ENCODE measurements at places on chromosomes 13 and 19. TPM values are rescaled to one million over a fixed set of nuclear protein-coding genes. Genes with fewer than 3 reads are reported as not detected.

DNA sequence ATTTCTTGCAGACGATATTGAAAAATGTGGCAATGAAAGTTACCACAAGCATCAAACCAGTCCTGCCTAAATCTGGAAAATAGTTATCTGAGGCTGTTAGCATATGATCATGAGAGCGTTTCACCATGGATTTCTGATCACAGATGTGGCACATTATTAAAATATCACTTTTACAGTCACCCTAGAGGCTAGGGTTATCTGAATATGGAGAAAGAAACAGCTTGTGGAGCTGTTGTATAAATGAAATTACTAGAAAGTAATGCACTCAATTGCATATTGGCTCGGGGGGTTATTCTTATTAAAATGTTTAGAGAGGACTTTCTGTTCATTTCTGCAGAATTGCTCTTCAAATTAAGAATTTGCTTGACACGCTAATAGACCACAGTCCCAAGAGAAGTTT is 35.6 kb downstream of the ALOX5AP start:
- H3K36me3 ChIP-seq: no peaks in the 10 kb centered on the region
- no peaks in the 10 kb centered on the region for H3K4me1 ChIP-seq
- no peaks in the 10 kb centered on the region for H3K27me3 ChIP-seq
- no peak overlapping the region for H3K27ac ChIP-seq
- no peak for DNase-seq
- no peak overlapping the region for H3K4me3 ChIP-seq

Gene GAPDHS
- total RNA-seq: not detected

- no peak overlapping the region for H3K4me3 ChIP-seq
- H3K27me3 ChIP-seq: no peaks in the 10 kb centered on the region
- no peaks in the 10 kb centered on the region for H3K36me3 ChIP-seq
- H3K4me1 ChIP-seq: no peaks in the 10 kb centered on the region
- DNase-seq: no peak
- H3K27ac ChIP-seq: no peak overlapping the region
These were observed 56.5 kb downstream of the TDRD3 start for GRCh38 chr13:60453490-60453889.

Gene PSG6
- total RNA-seq: not detected

DNA sequence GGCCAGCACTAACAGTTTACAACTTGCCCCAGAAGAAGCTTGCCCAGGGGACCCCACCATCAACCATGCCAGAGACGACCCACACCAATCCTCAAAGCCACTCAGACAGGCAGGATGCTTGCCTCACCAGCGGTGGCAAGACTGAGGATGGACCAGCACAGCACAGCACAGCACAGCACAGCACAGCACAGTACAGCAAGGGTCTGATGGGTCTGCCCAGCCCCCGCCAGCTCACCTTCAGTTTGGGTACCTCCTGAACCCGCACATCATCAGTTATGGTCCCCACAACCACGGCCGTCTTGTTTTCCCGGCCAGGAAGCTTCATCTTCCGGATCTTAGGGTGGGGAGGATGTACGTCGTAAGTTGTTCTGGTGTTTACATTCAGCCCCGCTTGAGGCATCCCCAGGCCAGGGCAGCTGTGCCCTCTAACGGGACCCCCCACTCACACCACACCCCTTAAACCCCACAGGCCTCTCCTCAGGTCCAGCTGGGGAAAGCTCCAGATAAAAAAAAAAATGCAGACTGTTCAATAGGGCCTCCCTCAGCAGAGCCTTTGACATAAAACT is 1.7 kb upstream of the FAM83E start:
- peak overlapping the region; percentile 99 for H3K4me3 ChIP-seq
- no peaks in the 10 kb centered on the region for H3K27me3 ChIP-seq
- peaks cover 37% of the 10 kb centered on the region for H3K4me1 ChIP-seq
- DNase-seq: no peak
- H3K27ac ChIP-seq: peak overlapping the region; percentile 94

- no peaks in the 10 kb centered on the region for H3K4me1 ChIP-seq
- H3K27ac ChIP-seq: no peak overlapping the region
- no peak for DNase-seq
- H3K36me3 ChIP-seq: no peaks in the 10 kb centered on the region
- H3K27me3 ChIP-seq: no peaks in the 10 kb centered on the region
These were observed 30.4 kb upstream of the HMGB1 start for GRCh38 chr13:30496147-30496546.

Gene FLT3LG
- 3.2 TPM for total RNA-seq

Gene FFAR1
- total RNA-seq: not detected

GRCh38 chr13:34879851-34880250 is 62.2 kb upstream of the NBEA start:
- no peaks in the 10 kb centered on the region for H3K36me3 ChIP-seq
- H3K27me3 ChIP-seq: no peaks in the 10 kb centered on the region
- no peaks in the 10 kb centered on the region for H3K4me1 ChIP-seq

DNA sequence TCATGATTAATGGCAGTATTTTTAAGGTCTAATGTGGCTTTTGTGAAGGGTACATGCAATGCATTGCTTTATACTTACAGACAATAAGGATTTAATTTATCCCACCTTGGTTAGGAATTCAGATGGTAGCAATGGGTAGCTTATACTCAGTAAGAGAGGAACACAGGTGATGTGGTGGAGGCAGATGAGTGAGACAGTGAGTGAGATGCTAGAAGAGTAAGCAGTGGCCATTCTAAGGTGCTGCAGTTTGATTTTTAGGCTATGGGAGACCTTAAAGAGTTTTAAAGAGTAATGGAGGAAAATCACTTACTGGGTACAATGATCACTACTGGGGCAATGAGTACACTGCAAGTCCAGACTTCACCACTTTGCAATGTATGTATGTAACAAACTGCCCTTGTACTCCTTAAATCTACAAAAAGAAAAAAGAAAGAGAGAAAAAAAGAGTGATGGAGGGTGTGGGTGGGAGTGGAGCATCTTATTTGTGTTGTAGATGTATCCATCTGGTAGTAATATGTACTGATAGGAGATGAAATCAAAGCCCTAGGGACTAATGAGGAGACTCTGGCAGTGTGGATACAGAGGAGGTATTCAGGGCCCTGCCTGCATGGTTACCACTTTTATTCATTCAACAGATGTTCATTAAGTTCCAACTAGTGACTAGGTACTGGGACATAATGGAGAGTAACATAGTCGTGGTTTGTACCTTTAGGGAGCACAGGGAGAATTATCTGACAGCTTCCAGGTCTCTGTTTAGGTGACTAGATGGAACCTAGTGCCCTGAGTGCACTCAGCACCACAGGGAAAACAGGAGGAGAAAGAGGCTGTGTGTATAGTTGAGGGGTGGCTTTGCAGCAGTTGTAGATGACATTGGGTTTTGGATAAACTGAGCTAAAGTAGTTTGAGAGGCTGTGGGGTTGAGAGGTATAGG is 99.0 kb downstream of the GPC6 start:
- DNase-seq: no peak
- H3K27me3 ChIP-seq: no peaks in the 10 kb centered on the region
- H3K27ac ChIP-seq: no peak overlapping the region

Gene CYP4F12
- not detected for total RNA-seq

Gene KLF5
- total RNA-seq: 48.2 TPM

Gene ZNF160
- 12.1 TPM for total RNA-seq

Gene ELSPBP1
- not detected for total RNA-seq

- DNase-seq: no peak
- peaks cover 2% of the 10 kb centered on the region for H3K27me3 ChIP-seq
- no peaks in the 10 kb centered on the region for H3K4me1 ChIP-seq
- no peak overlapping the region for H3K4me3 ChIP-seq
- H3K27ac ChIP-seq: no peak overlapping the region
- H3K36me3 ChIP-seq: no peaks in the 10 kb centered on the region
These were observed 14.4 kb upstream of the DPP9 start for GRCh38 chr19:4737955-4738600.

Gene CRB3
- total RNA-seq: not detected

Gene NLRP4
- not detected for total RNA-seq

Gene ARID3A
- total RNA-seq: 6.7 TPM

DNA sequence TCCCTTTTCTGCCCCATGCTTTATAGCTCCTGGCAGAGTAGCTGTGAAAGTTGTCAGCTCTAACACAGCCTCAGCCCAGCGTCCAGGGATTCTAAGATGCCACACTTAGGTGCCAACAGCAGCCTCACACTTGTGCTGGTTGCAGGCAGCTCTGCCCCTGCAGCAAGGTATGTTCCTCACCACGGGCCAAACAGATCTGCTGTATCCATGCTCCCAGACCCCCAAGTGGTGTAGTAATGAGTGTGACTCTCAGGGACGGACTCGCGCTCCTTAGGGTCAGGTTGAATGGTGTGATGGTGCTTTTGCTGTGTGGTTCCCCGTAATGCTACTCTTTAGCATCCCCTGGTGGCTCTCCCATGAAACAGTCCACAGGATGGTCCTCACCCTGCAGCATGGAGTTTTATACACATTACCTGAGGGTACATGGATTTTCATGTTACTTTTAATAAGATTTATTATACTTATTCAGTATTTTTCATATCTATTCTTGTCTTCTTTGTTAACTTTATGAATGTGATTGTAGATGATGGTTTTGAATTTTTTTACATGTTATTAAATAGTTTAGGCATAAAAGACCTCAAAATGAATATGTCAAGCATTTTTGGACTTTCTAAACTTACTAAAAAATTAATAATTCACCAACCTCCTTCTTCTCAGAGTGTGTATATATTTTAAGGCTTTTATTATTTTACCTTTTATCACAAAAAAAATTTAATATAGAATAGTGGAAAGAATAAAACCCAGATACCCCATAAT is 232.5 kb downstream of the SLC7A1 start:
- H3K36me3 ChIP-seq: no peaks in the 10 kb centered on the region
- no peak overlapping the region for H3K4me3 ChIP-seq
- no peaks in the 10 kb centered on the region for H3K4me1 ChIP-seq
- peaks cover 1% of the 10 kb centered on the region for H3K27me3 ChIP-seq
- no peak for DNase-seq

Gene CAPNS1
- total RNA-seq: 626 TPM

Gene CFD
- 57.3 TPM for total RNA-seq

GRCh38 chr13:50468849-50469669 is 374.4 kb downstream of the DLEU7 start:
- no peaks in the 10 kb centered on the region for H3K36me3 ChIP-seq
- no peak overlapping the region for H3K27ac ChIP-seq
- peaks cover 14% of the 10 kb centered on the region for H3K4me1 ChIP-seq
- no peak for DNase-seq

GRCh38 chr19:623974-624373 is 9.4 kb downstream of the POLRMT start:
- H3K27me3 ChIP-seq: no peaks in the 10 kb centered on the region
- no peak for DNase-seq
- H3K36me3 ChIP-seq: peaks cover 9% of the 10 kb centered on the region
- H3K4me3 ChIP-seq: no peak overlapping the region
- H3K27ac ChIP-seq: peak overlapping the region; percentile 16
- H3K4me1 ChIP-seq: no peaks in the 10 kb centered on the region
